Upper lobe of right lung (tissue), 1 donor: ENCODE measurements at places on chromosomes 6 and 20. TPM values are rescaled to one million over a fixed set of nuclear protein-coding genes. Genes with fewer than 3 reads are reported as not detected.
A peak's percentile ranks its signal among the peaks of the same experiment; 100 is the strongest.

The CYP39A1 gene
- total RNA-seq: 7.8 TPM

The PRL gene
- total RNA-seq: not detected

The CNR1 gene
- total RNA-seq: 21.6 TPM

The B3GALT4 gene
- total RNA-seq: 16.8 TPM

The CST3 gene
- total RNA-seq: 666 TPM

The SEC63 gene
- total RNA-seq: 118 TPM

The CGAS gene
- 5.9 TPM for total RNA-seq

The AHI1 gene
- total RNA-seq: 33.4 TPM

GRCh38 chr6:106214531-106214930 lies 111.0 kb downstream of the ATG5 start:
- no peaks in the 10 kb centered on the region for H3K4me1 ChIP-seq
- H3K4me3 ChIP-seq: no peak overlapping the region
- H3K27me3 ChIP-seq: no peaks in the 10 kb centered on the region
- DNase-seq: no peak
- H3K36me3 ChIP-seq: no peaks in the 10 kb centered on the region
- H3K27ac ChIP-seq: no peak overlapping the region

DNA sequence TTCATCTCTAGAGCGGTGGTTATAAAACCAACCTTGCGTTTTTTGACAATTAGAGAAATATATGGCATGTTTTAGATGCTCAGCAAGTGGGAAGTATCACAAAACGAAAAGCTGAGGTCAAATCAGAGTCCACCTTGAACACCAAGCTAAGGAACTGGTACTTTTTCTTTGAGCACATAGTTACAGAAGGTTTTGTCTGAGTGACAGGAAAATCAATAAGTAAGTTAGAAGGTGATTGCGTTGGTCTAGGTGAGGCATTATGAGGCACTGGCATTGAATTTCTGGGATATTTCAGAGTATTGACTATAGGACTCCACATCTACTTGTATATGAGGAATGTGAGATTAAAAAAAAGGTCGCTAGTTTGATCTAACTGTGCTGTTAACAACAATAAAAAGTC lies 597 bp upstream of the HINT3 start:
- no peaks in the 10 kb centered on the region for H3K27me3 ChIP-seq
- H3K27ac ChIP-seq: peak overlapping the region; percentile 96
- H3K36me3 ChIP-seq: no peaks in the 10 kb centered on the region
- peaks cover 23% of the 10 kb centered on the region for H3K4me1 ChIP-seq
- DNase-seq: no peak
- H3K4me3 ChIP-seq: peak overlapping the region; percentile 87

DNA sequence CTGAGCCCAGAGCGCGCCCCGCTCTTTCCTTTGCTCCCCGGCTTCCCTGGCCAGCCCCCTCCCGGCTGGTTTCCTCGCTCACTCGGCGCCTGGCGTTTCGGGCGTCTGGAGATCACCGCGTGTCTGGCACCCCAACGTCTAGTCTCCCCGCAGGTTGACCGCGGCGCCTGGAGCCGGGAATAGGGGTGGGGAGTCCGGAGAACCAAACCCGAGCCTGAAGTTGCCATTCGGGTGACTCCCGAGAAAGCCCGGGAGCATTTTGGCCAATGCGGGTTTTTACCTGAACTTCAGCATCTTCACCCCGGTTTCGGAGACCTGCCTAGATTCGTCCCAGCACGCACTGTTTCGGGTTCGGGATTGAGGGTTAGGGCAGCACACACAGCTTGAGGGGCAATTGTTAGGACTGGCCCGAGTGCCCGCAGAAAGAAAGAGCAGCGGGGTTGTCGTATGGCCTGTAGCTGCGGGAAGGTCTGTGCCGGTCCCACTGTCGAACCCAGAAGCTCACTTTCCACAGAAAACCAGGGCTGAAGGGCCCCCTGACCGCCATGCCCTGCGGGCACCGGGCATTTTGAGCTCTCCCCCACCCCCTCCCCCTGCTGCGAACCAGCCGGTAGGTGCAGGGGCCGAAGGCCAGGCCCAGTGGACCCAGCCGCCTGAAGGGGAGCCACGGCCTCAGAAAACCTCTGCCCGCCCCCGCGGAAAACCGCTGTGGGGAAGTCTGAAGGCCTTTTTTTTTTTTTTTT lies 2.1 kb downstream of the FOXP4 start:
- H3K36me3 ChIP-seq: no peaks in the 10 kb centered on the region
- peak; percentile 82 for DNase-seq
- H3K27me3 ChIP-seq: no peaks in the 10 kb centered on the region
- H3K27ac ChIP-seq: no peak overlapping the region
- H3K4me3 ChIP-seq: peak overlapping the region; percentile 78

GRCh38 chr20:328975-329695 lies 3.8 kb downstream of the SOX12 start:
- H3K36me3 ChIP-seq: no peaks in the 10 kb centered on the region
- no peaks in the 10 kb centered on the region for H3K27me3 ChIP-seq
- DNase-seq: no peak
- no peak overlapping the region for H3K4me3 ChIP-seq
- peaks cover 23% of the 10 kb centered on the region for H3K4me1 ChIP-seq

GRCh38 chr6:1597924-1598323 lies 11.8 kb upstream of the FOXC1 start:
- H3K36me3 ChIP-seq: no peaks in the 10 kb centered on the region
- peaks cover 63% of the 10 kb centered on the region for H3K27me3 ChIP-seq
- H3K4me1 ChIP-seq: peaks cover 6% of the 10 kb centered on the region
- no peak overlapping the region for H3K4me3 ChIP-seq
- H3K27ac ChIP-seq: no peak overlapping the region

DNA sequence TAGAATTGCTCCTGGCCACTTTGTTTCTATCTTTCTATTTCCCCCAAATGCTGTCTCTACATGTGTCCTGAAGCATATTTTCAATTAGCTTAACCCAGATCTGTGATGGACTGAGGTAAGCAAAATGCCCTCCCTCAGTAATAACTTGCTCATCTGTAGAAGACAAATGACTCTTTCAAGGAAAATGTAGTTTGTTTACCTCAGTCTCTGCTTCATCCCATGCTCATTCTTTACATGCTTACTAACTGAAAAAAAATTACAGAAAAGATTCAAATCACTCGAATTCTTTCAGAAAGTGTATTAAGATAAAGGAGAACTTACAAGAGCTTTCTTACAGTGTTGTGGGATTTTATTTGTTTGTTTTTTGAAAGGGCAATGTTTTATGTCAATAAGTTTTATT lies 531.1 kb downstream of the LMBRD1 start:
- no peaks in the 10 kb centered on the region for H3K36me3 ChIP-seq
- H3K27ac ChIP-seq: no peak overlapping the region
- no peaks in the 10 kb centered on the region for H3K27me3 ChIP-seq
- no peak overlapping the region for H3K4me3 ChIP-seq

- no peak for DNase-seq
- no peak overlapping the region for H3K4me3 ChIP-seq
- H3K27me3 ChIP-seq: no peaks in the 10 kb centered on the region
Observed at GRCh38 chr6:118750143-118750542, 98.8 kb upstream of the CEP85L start.

DNA sequence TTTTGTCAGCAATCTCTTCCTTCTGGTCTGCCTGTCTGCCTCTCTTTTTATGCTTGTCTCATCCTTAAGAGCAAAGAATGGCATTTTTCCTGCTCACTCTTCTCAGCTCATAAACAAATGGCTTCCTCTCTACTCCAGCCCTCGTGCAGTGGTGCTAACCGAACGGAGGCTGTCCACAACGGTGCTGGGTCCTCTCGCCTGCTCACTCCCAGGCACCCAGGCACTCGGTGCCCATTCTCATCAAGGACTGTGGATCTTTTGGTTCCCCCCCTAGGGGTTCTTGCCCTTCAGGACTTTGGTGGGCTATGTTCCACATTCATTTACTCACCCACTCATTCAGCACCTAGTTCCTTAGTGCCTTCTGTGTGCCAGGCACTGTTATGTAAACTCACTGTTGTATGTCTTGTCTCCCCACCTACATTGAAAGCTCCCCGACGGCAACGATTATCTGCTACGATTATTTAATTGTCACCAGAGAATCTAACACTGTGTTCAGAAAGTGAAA lies 113.9 kb downstream of the FYN start:
- H3K4me3 ChIP-seq: peak overlapping the region; percentile 30
- no peaks in the 10 kb centered on the region for H3K36me3 ChIP-seq
- H3K4me1 ChIP-seq: peaks cover 45% of the 10 kb centered on the region
- H3K27me3 ChIP-seq: no peaks in the 10 kb centered on the region
- DNase-seq: no peak

- no peaks in the 10 kb centered on the region for H3K27me3 ChIP-seq
- no peak for DNase-seq
- H3K4me1 ChIP-seq: no peaks in the 10 kb centered on the region
- no peaks in the 10 kb centered on the region for H3K36me3 ChIP-seq
Observed at GRCh38 chr20:36362978-36363713, 57.0 kb downstream of the DLGAP4 start.

DNA sequence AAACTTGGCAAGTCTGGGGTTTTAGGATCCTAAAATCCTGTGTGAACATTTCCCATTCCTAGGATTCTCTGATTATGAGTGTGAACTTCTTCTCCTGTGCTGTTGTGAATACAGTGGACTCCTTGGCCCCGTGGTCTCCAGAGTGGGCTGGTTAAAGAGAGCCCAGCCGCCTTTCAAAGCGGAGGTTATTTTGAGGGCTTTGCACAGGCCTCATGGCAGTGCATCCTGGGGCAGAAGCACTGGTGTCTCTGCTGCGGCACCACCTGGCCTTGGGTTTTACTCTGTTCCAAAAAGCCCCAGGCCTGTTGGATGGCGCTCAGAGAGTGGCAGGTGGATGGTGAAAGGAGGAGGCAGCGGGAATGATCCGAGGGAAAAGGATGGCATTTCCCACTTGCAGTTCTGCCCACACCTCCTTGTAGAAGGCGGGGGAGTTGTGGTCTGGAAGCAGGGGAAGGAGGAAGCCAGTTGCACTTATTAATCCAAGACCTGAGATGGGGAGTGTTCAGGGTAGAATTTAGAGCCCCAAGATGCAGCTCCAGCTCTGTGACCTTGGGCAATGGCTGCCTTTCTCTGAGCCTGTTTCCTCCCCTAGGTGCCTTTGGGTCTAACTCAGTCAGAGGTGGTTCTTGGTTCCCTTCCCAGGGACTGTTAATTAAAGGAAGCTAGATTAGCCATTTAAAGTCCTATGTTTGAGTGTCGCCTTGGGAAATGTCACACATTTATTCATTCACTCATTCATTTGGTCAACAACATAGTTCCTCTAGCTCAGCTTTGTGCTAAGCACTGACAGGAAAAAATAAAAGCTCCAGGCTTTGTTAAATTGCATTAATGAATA lies 22.4 kb downstream of the MMP24 start:
- no peak overlapping the region for H3K4me3 ChIP-seq
- no peak overlapping the region for H3K27ac ChIP-seq
- DNase-seq: no peak
- no peaks in the 10 kb centered on the region for H3K36me3 ChIP-seq

DNA sequence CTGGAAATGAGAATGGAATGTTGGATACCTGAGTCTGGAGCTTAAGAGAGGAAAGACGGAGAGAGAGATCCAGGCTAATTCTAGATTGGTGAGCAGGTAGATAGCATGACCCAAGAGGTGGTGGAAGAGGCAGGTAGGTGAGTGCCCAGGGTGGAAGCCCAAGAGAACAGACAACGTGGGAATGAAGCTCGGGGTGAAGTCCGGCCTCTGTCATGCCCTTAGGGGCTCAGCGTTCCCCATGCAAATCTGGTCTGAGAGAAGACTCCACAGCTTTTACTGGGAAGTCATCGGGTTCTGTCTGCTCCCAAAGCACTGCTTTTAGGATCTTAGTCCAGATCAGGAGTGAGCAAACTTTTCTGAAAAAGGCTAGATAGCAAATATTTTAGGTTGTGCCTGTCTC lies 3.6 kb downstream of the NELFCD start:
- H3K27me3 ChIP-seq: no peaks in the 10 kb centered on the region
- peaks cover 24% of the 10 kb centered on the region for H3K4me1 ChIP-seq
- H3K36me3 ChIP-seq: peaks cover 39% of the 10 kb centered on the region
- H3K4me3 ChIP-seq: no peak overlapping the region

DNA sequence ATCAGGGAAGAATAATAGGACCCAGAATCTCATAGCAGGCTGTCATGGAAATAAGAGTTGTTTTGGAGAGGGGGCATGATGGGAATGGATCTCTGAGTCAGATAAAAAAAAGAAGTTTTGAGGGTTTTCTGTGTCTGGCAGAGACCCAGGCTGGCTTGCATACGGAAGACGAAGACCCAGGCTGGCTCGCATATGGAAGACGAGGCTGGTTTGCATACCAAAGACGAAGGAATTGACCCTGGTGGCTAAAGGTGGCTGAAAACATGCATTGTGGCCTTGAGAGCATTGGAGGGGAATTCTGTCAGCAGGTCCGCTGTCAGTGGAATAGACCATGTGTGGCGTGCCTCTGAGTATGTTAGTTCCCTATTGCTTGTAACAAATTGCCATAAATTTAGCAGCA lies 335.1 kb downstream of the BTBD3 start:
- no peaks in the 10 kb centered on the region for H3K36me3 ChIP-seq
- H3K4me1 ChIP-seq: no peaks in the 10 kb centered on the region
- H3K27me3 ChIP-seq: no peaks in the 10 kb centered on the region

GRCh38 chr6:149544646-149545257 lies 1.1 kb downstream of the PPIL4 start:
- DNase-seq: no peak
- H3K36me3 ChIP-seq: peaks cover 12% of the 10 kb centered on the region
- peak overlapping the region; percentile 65 for H3K4me3 ChIP-seq
- no peaks in the 10 kb centered on the region for H3K27me3 ChIP-seq
- peaks cover 14% of the 10 kb centered on the region for H3K4me1 ChIP-seq

DNA sequence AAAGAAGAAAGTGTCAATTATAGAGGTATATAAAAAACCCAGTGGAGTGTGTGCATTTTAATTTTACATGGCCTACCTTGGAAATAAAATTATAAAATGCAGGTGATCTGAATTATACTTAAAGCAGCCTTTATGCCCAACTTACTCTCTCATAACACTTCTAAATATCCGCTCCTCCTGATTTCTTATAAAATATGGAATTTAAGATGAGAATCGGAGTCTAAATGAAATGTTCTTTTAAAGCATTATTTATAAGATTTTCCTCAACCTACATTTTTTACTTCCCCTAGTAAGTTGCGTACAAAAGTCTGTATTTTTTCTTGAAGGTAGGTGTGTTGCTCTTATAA lies 3.5 kb downstream of the CITED2 start:
- no peaks in the 10 kb centered on the region for H3K27me3 ChIP-seq
- H3K4me1 ChIP-seq: peaks cover 36% of the 10 kb centered on the region
- DNase-seq: no peak
- peaks cover 32% of the 10 kb centered on the region for H3K36me3 ChIP-seq
- peak overlapping the region; percentile 99 for H3K27ac ChIP-seq

DNA sequence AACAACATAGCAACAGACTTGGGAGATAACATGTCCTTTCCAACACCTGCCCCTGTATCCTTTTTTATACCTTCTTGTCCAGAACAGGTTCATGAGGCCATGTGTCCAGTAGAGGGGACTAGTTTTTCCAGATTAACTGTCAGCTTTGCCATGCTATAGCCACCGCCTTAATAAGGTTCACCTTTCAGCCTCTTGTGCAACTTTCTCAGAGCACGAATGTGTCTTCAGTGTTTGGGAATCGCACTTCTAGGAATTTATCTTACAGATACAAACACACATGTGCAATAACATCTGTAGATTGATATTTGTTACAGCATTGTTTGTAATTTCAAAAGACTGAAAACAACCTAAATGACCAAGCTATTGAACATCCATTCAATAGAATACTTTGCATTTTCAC lies 21.4 kb downstream of the NCR2 start:
- DNase-seq: no peak
- H3K36me3 ChIP-seq: no peaks in the 10 kb centered on the region
- peaks cover 10% of the 10 kb centered on the region for H3K27me3 ChIP-seq
- no peak overlapping the region for H3K27ac ChIP-seq

- no peaks in the 10 kb centered on the region for H3K4me1 ChIP-seq
- H3K4me3 ChIP-seq: no peak overlapping the region
- H3K27me3 ChIP-seq: no peaks in the 10 kb centered on the region
- H3K27ac ChIP-seq: no peak overlapping the region
- H3K36me3 ChIP-seq: no peaks in the 10 kb centered on the region
- DNase-seq: no peak
Observed at GRCh38 chr6:33933101-33933500, 129.3 kb upstream of the MLN start.
